ENCODE measurements at places on chromosomes 13 and 19.

- DNase-seq, result no peak
Measured at GRCh38 chr19:10521461-10522171, 4.4 kb upstream of the S1PR5 start.

DNA sequence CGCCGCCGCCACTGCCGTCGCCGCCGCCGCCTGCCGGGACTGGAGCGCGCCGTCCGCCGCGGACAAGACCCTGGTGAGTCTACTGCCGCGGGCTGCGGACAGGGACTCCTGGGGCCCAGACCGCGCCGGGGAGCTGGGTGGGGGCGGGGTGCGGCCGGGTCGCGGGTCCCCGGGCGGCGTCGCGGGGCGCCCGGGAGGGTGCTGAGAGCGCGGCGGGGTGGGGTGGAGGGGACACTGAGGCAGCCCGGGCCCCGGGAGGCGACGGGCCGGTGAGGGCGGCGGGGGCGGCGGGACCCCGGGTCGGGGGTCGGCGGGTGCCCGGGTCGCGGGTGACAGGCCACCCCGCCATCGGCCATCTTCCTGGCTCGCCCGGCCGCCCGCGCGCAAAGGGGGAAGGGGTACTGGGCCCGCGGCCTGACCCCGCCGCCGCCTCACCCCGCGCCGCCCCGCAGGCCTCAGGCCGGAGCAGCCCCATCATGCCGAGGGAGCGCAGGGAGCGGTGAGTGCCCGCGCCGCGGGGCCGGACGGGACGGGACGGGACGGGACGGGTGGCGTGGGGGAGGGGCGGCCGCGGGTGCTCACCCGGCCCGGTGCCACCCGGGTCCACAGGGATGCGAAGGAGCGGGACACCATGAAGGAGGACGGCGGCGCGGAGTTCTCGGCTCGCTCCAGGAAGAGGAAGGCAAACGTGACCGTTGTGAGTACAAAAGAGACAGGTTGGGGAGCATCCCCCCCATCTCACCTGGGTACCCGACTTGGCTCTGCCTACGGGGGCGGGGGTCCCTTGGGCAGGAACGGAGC, 489 bp downstream of the CCNE1 start:
- DNase-seq, result no peak

GRCh38 chr13:113769881-113770280, 10.9 kb downstream of the TMEM255B start:
- DNase-seq, result no peak

- no peak for DNase-seq
Measured at GRCh38 chr19:296476-297225, 5.4 kb upstream of the PLPP2 start.

- DNase-seq, result no peak
Measured at GRCh38 chr13:59279028-59279427, 884.7 kb downstream of the DIAPH3 start.

- DNase-seq, result no peak
Measured at GRCh38 chr13:39100996-39101738, 62.9 kb downstream of the NHLRC3 start.

- DNase-seq, result no peak
Measured at GRCh38 chr13:113106711-113107351, 1.2 kb downstream of the F7 start.

GRCh38 chr13:45327253-45327955, 13.6 kb downstream of the TPT1 start:
- DNase-seq, result no peak

- DNase-seq, result no peak
Measured at GRCh38 chr13:65724226-65724625, 1505.9 kb downstream of the PCDH9 start.

GRCh38 chr13:67440236-67440975, 210.3 kb upstream of the PCDH9 start:
- no peak for DNase-seq

DNA sequence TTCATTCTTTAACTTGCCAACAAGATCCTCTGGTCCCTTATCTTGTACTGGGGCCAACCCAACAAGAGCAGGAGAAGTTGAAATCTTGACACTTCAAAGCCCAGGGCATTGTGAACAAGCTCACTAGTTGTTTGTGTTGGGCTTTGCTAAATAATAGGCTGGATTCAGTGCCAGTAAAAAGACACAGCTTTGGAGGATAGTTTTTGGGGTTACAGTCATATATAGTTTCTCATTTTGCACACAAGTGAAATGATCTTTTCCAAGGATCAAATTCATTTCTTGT, 30.3 kb upstream of the LRCH1 start:
- no peak for DNase-seq

GRCh38 chr19:30546332-30546731, 174.1 kb downstream of the ZNF536 start:
- no peak for DNase-seq

- no peak for DNase-seq
Measured at GRCh38 chr13:48760626-48761025, 106.9 kb downstream of the CYSLTR2 start.

DNA sequence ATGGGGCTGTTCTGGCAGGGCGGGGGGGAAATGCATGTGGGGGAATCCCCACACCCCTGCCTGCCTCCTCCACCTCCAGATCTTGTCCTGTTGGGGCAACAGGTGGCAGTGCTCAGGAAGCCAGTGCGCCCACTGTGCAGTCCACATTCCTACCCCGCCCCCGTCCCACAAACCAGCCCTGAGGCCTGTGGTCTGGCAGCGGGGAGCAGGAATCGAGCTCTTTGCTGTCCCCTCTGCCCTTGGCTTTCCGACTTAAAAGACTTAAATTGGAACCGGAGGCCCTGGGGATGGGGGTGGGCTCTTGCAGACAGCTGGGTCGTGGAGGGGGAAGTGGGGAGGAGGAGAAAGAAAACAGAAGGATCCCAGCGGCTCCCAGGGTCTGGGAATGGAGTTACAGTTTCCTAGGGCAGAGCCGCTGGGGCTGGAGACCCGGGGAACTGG, 4.3 kb downstream of the NANOS3 start:
- peak; percentile 29 for DNase-seq

GRCh38 chr13:27728271-27728670, 64.0 kb upstream of the GSX1 start:
- DNase-seq, result no peak

Data from activated gamma-delta T cell treated with Interleukin-2 at 50 U/mL for 16 hours (primary cell).